ENCODE measurements at places on chromosomes 7 and 10. TPM values are rescaled to one million over a fixed set of nuclear protein-coding genes. Genes with fewer than 3 reads are reported as not detected.

SPDYE11 gene
- not detected for total RNA-seq

C10orf143 gene
- not detected for total RNA-seq

MOGAT3 gene
- total RNA-seq, result not detected

TMEM196 gene
- total RNA-seq, result 0.52 TPM

MYL7 gene
- total RNA-seq, result 21.4 TPM

RBM48 gene
- 11.0 TPM for total RNA-seq

SPDYE16 gene
- not detected for total RNA-seq

SRRM3 gene
- not detected for total RNA-seq

SLC18A2 gene
- total RNA-seq, result 1.0 TPM

DGKB gene
- 2.1 TPM for total RNA-seq

NKX6-2 gene
- total RNA-seq, result not detected

All from skeletal muscle tissue (tissue), 5 donors.